ENCODE measurements at places on chromosomes 3 and 15.

- no peak for DNase-seq
Measured at GRCh38 chr3:46926447-46926846, 48.9 kb downstream of the PTH1R start.

- DNase-seq: no peak
Measured at GRCh38 chr3:69930564-69930963, 69.0 kb upstream of the SAMMSON start.

- DNase-seq: no peak
Measured at GRCh38 chr3:129558772-129559564, 16.0 kb downstream of the H1-8 start.

GRCh38 chr15:83476708-83477107 is 29.6 kb downstream of the SH3GL3 start:
- no peak for DNase-seq

GRCh38 chr3:70315021-70315420 is 2.6 kb upstream of the MDFIC2 start:
- no peak for DNase-seq

DNA sequence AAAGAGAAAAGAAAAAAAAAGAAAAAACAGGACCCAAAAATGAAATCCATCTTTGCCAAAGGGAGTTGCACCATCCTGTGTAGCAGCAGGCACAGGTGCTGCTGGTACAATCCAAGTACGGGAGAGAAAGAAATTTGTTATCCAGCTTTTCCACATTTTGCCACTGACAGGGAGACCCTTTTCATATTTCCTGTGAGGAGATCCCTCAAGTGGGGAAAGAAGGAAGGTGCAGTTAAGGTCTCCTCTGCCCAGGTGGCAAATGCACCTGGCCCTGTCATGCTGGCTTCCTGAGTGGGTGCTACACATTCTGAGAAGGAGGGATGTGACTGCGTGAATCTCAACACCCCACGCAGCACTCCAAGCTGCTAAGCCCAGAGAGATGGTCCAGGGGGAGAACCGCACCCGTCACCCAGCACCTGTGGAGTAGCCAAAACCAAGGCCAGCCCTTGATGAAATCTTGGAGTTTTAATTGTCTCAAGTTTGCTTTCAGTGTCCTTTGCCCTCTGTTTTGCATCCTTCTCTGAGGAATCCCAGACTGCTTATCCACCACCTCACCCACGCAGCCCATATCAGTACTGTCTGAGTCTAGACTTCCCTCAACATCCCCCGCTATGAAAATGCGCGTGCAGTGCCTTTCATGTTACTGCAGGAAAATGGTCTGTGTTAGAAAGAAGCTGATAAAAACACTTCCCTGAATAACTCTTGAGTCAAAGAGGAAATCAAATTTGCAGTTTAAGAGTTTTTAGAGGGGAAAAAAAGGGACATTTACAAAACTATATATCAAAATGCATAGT is 141.9 kb upstream of the THBS1 start:
- DNase-seq: no peak

DNA sequence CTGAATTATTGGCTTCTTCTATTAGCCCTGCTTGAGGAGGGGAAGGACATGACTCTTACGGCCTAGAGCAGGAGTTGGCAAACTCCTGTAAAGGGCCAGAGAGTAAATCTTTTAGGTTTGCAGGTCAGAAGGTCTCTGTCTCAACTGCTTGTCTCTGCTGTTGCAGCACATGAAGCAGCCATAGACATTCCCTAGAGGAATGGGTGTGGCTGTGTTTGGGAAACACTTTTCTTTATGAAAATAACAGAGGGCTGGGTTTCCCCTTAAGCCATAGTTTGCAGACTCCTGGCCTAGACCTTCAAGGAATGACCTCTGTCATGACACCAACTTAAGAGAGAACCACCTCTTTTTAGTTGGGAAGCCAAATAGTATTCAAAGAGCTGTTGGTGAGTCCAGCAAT is 10.3 kb downstream of the TRAK1 start:
- DNase-seq: no peak

DNA sequence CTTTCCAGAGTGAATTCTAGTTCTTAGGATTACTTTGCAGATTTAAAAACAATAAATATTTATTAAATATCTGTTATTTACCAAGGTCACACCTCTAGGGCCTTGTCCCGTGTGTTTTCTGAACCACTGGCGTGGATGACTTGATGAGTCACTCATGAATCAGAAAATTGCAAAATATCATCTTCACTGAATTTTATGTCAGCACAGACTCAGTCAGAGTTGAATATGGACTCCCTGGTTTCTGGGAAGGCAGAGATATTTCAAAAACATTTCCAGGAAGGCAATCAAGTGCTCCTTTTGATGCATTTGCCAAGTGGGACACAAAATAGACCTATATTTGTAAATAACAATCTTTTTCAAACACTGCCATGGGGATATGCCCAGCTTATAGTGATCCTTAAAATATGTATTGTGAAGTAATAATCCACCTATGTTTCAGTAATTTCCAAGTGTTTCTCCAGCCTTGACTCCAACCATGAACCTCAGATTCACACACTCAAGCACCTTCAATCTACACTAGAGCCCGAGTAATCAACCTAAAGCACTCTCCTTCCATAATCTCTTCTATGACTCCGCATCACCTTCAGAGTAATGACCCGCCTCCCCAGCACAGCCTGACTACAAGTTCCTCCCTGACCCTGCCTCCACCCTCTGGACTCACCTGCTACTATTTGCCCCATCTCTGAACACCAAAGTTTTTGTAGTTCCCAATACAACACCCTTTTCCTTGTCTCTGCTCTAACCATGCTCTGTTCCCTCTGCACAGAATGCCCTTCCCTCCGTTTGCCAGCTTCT is 24.3 kb downstream of the DPH3 start:
- DNase-seq: no peak

DNA sequence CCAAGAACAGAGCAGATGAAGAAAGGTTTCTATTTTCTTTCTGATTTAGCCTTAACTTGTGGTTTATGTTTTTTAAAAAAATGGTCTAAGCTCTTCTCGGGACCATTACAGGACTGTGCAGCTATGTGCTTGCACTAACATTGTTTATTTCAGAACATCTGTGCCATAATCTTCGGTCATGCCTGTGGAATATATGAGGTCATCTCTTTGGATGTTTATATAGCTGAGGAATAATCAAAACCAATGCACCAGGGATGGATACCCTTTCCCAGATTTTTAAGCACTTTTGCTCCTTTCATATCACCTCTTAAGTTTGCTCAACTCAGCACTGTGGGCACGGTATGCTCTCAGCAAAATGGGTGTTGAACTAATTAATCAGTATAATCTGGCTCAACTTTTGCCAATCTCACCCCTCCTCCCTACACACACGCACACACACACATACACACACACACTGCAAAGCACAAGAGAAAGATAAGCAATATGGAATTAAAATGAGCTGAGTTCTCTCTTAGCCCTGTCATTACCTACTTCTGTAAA is 268.5 kb upstream of the TMC3 start:
- no peak for DNase-seq

GRCh38 chr3:170852324-170852723 is 17.7 kb downstream of the RPL22L1 start:
- DNase-seq: no peak

GRCh38 chr15:60731583-60732130 is 252.7 kb upstream of the ICE2 start:
- DNase-seq: no peak

- no peak for DNase-seq
Measured at GRCh38 chr3:120487191-120487650, 36.4 kb upstream of the FSTL1 start.

GRCh38 chr3:7447197-7447769 is 586.4 kb downstream of the GRM7 start:
- DNase-seq: no peak

DNA sequence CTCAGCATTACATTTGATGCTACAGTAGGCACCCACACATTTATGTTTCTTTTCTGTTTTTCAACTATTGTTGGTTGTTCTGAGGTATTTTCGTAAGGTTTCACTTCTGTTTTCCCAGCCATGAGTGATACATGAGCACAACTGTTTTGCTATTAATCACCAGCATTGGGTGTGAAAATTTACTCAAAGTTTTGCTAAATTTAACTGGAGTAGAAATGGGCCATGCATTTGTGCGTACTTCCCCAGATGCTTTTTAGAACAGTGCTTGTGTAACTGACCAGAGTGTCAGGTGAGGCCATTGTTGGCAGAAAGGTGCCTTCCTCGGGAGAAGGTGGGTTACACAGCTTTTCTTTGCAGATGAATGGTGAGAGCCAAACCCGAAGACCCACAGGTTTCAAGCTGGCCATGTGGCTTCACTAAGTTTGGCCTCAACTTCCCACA is 70.4 kb downstream of the ST6GAL1 start:
- DNase-seq: no peak

- DNase-seq: no peak
Measured at GRCh38 chr3:8893001-8893400, 70.3 kb downstream of the RAD18 start.

GRCh38 chr3:161423911-161424522 is 52.7 kb upstream of the SPTSSB start:
- no peak for DNase-seq

DNA sequence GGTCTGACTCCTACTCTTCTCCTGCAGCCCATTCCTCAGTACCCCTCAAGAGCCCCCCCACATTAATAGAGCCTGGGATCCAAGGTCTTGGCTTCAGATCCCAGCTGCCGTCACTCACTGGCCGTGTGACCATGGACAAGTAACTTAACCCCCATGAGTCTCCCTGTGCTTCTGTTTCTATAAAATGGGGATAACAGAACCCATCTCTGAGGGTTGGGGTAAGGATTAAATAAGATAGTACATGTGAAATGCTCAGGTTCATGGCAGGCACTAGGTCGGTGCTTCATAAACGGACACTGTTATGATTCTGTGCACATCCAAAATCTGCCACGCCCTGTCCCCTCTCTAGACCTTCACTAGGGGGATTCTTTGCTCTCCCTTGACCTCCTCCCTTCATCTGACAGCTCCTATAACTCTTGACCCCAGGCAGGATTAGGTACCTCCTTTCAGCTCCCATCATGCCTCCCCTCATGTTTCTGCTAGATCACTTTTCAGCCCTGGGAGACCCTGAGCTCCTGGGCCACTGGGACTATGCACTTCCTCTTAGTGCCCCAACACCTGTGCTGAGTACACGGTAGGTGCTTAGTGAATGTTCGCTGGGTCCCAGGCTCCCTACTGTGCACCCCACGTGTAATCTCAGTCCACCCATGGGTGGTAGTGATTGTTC is 1.5 kb downstream of the CAND2 start:
- no peak for DNase-seq

DNA sequence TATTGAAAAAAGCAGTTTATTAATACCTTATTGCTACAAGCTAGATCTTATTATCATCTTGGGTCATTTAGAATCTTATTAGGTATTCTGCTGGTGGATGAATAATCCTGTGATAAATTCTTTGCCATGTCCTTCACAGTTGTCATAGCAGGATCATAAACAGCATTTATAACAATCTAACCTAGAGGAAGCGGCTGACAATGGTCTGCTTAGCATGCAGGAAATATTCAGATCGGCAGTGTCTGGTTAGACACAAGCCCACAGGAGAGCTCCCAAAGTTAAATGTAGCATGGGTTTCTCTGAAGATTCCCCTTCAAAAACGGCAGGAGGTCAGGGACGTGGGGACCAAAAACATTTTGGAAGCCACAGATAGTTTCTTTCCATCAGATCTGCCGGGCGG is 179.3 kb downstream of the FOXB1 start:
- DNase-seq: no peak

- no peak for DNase-seq
Measured at GRCh38 chr3:100150473-100150872, 36.2 kb upstream of the FILIP1L start.

DNA sequence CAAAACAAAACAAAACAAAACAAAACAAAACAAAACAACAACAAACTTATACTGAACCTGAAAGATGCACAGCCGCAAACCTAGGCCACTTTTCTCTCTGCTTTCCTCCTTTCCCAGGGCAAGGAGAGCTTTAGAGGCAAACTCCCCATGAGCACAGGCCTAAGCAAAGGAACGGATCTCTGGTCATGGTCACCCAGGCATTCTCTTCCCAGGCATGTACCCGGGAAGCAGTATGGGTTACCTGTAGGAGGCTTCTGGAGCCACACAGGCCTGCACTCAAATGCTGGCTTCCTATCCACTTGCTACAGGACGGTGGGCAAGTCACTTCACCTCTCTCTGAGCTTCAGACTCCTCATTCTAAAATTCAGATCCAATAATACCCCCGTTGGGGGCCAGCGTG is 171.8 kb downstream of the SMAD6 start:
- no peak for DNase-seq

- DNase-seq: peak; percentile 13
Measured at GRCh38 chr3:44289882-44290462, 48.3 kb downstream of the TOPAZ1 start.

DNA sequence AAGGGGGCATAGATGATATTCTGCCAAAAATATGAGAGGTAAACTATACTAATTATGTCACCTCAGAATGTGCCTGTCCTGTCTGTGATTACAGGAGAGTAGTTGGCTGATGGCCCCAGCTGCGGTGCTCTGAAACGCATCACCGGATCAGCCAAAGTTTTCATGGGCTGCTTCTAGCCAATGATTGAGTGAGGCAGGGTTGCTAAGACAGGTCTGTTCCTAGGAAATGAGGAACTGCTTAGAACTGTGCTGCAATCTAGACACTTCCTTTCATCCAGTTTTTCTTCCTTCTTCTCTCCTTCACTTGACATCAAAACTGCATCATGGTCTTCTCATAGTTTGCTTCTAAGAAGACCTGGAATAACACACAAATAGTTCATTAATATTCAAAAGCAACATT is 124.0 kb downstream of the KCNH8 start:
- DNase-seq: no peak

GRCh38 chr3:126378341-126378751 is 16.4 kb upstream of the CFAP100 start:
- no peak for DNase-seq

DNA sequence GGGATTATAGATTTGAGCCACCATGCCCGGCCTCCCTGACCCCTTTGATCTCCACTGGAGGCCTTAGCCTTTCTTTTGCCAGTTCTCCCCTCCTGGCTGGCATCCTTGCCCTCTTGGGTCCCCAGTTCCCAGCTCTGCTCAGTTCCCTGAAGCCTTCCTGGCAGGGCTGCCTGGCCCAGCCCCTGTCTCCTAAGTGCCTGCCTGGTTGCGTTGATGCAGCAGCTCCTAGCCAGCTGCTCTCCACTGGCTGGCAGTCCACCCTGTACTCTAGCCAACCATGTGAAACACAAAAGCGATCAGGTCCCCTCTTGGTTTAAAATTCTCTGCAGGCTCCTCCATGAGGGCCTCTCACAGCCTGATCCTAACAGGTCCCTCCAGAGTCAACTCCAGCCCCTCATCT is 184.7 kb downstream of the RAB11A start:
- no peak for DNase-seq

DNA sequence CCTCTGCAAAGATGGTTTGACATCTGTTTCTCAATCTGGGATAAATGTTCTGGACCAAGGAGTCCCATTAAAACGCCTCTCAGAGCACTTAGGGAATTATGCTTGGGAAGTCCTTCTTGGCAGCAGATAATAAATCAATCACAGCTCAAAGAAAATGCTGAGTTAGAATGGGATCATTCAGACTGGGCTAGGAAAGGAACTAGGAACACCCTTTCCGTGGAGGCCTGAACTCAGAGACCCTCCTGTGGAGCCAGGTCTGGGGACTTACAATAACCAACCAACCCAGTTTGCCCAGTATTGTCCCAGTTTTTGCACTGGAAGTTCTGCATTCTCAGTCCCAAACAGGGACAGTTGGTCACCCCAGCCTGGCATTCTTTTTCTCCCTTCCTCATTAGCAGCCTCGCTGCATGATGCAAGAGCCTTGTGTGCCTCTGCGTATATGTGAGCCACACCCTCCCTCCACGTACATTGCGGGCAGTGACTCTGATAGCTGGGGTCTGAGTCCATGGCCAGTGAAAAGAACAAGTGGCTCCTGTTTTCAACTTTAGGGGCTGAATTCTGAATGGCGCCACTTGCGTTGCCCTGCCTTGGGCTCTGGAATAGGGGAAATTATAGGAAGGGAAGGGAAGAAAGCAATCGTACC is 88.7 kb downstream of the SEMA5B start:
- no peak for DNase-seq

Data from foreskin keratinocyte (primary cell).